Right ventricle myocardium inferior (tissue), 1 donor: ENCODE measurements at places on chromosomes 6 and 20.

GRCh38 chr6:85714893-85715530, 72.3 kb upstream of the SYNCRIP start:
- DNase-seq, result no peak

GRCh38 chr6:76697585-76697984, 625.1 kb upstream of the IMPG1 start:
- DNase-seq, result no peak

DNA sequence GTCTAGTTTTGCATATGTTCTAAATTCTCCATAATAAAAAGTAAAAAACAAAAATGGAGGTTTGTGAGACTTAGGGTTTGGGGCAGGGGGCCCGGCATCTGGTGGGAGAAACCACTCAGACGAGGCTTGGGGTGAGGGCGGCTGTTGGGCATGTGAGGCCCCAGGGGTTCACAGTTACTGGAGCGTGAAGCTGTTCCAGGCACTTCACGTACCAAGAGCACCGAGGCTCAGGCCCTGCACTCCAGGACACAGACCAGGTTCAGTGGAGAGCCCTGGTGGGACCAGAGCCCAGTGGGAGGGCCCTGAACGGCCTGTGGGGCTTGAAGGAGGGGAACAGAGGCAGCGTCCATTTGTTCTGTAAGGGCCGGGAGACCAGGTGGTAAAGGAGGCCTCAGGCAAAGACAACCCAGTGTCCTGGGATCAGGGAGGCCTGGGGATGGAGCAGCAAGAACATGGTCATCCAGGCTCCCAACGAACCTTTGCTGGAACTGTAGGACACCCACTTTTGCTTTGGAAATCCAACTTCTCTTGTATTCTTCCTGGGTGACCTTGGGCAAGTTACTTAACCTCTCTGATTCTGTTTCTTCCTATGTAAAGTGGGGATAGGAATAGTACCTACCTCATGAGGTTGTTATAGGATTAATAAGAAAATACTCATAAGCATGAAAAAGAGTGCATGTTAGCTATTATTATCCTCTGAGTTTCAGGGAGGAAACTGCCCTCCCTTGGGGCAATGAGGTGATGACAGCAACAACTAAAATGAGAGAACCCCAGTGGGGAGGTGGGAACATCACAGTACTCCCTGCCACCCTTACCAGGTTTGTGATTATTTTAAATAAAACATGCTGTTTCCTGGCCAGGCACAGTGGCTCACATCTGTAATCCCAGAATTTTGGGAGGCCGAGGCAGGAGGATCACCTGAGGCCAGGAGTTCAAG, 1.1 kb upstream of the FGD2 start:
- DNase-seq, result no peak

DNA sequence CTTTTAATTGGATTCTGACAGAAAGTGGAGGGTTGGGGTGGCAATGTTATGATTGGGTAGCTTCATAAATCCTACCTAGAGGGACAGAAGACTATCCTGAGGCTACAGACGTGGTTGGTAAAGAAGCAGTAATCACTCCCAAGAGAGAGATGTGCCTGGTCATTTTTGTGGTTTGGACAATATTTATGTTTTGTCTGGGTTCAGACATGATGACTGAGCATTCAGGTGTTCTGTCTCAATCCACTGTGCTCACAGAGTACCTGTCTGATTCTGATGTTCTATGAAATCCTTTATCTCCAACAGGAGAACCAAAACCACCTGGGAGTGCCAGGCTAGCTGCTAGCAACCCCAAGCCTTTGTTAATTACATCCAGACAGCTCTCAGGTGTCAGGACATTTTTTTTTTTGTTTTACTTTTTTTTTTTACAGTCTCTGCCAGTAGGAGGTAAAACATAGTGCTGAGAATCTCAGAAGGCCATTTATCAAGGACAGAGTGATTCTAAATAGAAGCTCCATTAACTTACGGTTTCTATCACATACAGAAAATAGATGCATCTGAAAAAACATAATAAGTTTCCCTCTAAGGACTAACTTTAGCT, 1.6 kb upstream of the HLA-DQA1 start:
- no peak for DNase-seq

- DNase-seq, result no peak
Measured at GRCh38 chr6:170144571-170145271, 146.2 kb downstream of the DLL1 start.

DNA sequence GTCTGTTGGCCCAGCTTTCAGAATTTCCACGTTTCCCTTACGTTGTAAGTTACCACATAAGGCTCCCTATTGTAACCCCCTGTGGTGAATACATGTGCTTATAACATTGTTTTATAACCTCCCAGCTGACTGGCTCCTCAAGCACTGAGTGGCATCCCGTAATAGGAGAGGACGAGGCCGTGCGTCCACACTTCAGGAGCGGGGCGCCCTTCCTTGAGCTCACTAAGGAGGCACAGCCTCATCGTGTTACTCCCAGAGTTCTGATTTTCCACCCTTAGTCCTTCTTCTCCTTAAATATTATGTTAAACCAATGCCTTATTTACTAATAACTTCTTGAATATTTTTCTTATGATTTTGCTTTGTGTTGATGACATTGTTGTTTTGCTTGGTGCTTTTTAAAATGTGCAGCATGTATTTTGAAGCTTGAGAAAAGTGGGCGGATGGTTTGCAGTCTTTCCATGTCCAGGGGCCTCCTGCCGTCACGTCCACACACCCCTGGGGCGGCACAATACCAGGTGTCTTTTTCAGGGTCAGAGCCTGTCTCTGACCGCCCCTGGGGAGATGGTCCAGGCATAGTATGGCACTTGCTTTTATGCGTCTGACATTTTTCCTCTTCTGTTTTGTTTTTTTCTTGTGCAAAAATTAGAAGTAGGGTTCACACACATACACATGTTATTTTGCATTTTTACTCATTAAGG, 181.8 kb downstream of the DLL1 start:
- DNase-seq, result no peak

GRCh38 chr20:9087531-9088217, 18.8 kb downstream of the PLCB4 start:
- no peak for DNase-seq

- no peak for DNase-seq
Measured at GRCh38 chr6:82711105-82711827, 347.6 kb downstream of the TPBG start.

- no peak for DNase-seq
Measured at GRCh38 chr6:169950558-169950957, 199.1 kb downstream of the ERMARD start.

- DNase-seq, result no peak
Measured at GRCh38 chr6:4905826-4906225, 98.0 kb downstream of the RPP40 start.

DNA sequence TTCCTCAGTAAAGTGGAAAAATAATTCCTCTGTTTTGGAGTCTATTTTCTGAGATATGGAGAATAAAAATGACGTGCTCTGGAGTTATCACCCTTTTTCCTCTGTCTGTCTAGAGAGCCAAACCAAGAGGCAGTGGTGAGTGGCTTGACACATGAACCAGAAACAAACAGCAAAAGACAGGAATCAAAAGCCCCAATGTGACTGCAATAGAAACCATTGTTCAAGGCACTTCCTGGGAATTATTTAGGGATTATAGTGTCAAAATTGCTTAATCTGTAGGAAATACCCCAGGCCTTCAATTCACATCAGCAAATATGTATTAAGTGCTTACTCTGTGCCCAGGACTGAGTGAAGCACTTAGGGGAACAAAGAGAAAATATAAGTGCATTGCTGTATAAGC, 560.4 kb upstream of the JAG1 start:
- DNase-seq, result no peak

- DNase-seq, result no peak
Measured at GRCh38 chr20:49186535-49187329, 1.4 kb downstream of the STAU1 start.

DNA sequence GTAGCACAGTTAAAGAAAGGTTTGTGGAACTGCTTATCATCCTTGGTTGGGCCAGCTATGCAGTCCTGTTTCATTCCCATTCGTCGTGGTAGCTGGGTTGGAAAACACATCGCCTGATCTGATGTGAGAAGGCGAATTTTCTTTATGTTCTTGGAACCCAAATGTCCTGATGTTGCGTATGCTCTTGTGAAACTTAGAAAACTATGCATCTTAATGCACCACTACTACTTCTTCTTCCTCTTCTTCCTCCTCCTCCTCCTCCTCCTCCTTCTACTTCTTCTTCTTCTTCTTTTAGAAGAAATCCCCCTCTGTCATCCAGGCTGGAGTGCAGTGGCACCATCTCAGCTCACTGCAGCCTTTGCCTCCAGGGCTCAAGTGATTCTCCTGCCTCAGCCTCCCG, 381.6 kb downstream of the UTRN start:
- DNase-seq, result no peak

DNA sequence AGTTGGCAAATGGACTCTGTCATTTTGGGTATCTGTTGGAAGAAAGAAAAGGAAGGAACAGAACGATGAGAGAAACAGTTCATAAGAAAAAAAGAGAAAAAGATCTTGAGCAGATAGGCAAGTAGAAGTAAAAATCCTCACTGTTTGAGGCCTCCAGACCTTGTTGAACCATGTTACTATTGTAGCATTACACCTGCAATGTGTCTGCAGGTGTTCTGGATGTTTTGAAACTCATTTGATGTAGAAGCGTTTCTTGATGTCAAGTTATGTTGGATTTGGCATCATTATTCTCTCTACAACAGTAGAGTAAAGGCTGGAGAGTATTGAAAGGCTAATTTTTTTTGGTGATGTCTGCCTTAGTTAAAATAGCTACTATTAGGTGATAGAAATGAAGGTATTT, 108.7 kb downstream of the CARMIL1 start:
- DNase-seq, result no peak

DNA sequence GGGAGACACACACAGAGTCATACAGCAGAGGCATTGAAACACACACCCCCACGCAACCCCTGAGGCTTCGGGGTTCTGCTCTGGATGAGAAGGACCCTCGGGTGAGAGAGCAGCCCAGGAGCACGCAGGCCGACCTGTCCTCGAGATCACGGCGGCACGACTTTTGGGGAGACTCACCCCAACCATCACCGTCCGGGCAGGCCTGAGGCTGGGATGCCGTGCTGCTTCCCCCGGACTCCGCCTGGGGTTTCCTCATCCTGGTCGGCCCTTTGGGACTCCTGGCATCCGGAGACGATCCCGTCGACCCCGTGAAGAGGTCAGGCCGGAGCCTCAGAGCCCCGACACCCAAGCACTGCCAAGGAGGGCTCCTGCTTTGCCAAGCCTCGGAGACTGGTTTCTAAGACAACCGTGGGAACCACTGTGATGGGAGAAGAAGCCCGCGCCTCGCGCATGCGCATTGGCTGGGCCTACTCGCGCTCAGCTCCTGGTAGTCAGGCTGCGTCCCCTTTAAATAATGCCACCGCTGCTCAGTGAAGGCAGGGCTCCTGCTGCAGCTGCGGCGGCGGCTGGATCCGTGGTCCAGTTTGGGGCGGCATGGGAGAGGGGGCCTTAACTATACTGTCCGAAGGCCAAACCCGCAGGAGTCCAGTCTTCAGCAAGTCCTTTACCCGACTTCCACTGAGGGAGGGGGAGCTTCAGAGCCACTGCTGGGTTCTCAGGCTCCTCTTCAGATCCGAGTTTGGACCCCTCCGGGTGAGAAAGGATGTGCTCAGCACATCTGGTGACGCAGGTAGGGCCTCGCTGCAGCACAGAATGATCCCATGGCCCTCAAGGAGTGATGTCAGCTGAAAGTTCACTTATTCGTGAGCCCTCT, 171.4 kb upstream of the ZNF337 start:
- DNase-seq, result peak; percentile 91

DNA sequence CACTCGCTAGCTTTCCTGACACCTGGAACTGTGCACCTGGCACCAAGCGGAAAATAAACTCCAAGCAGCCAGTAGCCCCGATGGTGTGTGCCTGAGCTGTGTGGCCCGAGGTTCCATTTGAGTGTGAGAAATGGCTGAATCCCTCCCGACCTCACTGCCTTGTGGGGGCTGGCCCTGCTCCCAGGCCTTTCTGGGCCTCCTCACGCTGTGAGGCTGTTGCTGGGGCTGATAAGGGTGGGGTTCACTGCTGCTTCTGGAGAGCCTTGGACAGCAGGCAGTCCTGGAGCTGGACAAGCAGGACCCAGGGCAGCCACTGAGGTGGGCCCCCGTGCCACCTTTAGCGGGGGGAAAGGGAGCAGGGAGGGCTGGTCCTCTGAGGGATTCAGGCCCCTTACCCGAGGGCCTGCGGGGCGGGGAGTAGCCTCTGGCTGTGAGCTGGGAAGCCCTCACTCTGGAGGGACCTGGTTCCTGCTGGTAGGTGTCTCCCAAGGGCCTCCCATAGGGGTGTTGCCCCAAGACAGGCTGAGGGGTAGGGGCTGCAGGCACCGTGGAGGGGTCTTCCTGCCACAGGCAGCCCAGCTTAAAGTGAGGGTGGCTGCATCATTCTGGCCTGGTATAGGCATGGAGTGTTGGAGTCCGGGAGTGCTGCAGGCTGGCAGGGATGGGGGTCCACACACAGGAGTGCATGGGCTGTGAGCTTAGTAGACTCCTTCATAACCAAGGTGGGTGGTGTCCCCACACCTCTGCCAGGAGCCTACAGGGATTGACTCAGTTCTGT, 1.7 kb downstream of the PPDPF start:
- peak; percentile 41 for DNase-seq
